ENCODE measurements at places on chromosomes 3 and 15.

GRCh38 chr15:74426404-74427281 is 7.1 kb downstream of the SEMA7A start:
- DNase-seq = no peak

- no peak for DNase-seq
These were observed 2.3 kb downstream of the EOGT start for GRCh38 chr3:69011096-69011730.

- DNase-seq = no peak
These were observed 51.7 kb downstream of the CASR start for GRCh38 chr3:122235147-122235546.

DNA sequence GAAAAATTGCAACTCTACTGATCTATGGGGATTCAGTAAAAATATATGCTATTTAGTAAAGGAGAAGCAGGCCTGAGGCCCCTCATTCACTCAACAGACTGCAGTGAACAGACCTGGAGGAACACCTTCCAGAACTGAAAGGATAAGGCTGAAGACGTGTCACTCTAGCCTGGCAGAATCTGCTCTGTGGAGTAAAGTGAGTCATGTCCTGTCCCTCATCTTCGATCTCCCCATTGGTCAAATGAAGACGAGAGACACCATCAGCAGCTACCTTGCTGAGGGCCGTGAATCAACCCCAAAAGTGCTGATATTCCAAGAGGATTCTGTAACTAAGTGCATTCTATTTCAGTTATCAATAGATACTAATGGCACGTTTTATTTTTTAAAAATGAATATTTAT is 359.7 kb downstream of the FGF12 start:
- DNase-seq = no peak

- peak; percentile 57 for DNase-seq
These were observed at the start of gene ST8SIA2 for GRCh38 chr15:92393071-92393979. Gene ST8SIA2 (plus strand): TSS chr15:92393881. CDS start chr15:92394065, 184 bp downstream.

DNA sequence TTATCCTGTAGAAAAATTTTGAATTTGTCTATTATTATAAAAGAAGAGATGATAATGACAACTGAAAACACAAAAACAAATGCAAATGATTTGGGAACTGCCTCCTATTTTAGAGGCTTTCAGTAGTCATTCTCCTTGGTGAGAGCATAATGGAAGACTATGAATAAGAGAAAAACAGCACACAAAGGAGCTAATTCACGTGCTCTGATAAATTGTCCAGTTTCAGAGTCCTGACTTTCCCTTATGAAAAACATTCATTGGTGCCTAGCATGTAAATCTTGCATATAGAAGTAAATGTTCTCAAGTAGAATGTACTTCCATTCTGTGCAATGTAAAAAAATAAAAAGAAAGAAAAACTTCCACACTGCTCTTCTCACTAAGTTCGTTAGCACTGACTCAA is 206.1 kb downstream of the IL5RA start:
- no peak for DNase-seq

DNA sequence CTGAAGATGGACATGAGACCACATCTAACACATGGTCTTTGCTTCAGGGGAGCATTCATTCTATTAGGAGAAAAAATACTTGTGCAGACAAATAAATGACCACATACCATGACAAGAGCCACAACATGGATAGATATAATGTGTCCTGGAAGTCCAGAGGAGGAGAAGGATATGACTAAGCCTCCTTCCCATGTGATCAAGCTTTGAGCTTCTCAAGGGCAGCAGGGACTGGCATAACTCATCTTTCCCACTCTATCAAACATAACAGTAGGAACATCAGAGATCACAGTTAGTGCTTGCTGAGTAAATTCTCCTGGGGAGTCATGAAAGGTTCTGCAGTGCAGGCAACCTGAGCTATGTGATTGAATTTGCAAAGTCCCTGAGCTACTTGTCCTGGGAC is 86.0 kb upstream of the LPP start:
- DNase-seq = peak; percentile 74

GRCh38 chr3:160629491-160629890 is 47.5 kb upstream of the ARL14 start:
- no peak for DNase-seq

DNA sequence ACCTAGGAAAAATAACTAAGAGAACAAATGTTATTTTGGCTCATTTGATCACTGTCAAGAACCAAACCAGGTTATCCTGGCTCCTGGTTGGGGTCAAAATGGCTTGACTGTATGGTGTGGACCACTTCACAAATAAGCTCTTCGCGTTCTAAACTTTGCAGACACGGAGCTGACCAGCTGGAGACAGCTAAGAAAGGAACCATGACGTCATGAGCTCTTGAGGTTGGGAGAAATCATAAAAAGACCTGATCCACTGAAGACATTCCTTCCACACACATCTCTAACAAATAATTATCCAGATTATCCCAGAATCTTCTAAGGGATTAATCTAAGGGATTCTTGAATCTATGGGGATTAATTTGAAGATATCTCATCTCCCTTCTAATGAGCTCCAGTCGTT is 321.5 kb upstream of the IGF1R start:
- no peak for DNase-seq

DNA sequence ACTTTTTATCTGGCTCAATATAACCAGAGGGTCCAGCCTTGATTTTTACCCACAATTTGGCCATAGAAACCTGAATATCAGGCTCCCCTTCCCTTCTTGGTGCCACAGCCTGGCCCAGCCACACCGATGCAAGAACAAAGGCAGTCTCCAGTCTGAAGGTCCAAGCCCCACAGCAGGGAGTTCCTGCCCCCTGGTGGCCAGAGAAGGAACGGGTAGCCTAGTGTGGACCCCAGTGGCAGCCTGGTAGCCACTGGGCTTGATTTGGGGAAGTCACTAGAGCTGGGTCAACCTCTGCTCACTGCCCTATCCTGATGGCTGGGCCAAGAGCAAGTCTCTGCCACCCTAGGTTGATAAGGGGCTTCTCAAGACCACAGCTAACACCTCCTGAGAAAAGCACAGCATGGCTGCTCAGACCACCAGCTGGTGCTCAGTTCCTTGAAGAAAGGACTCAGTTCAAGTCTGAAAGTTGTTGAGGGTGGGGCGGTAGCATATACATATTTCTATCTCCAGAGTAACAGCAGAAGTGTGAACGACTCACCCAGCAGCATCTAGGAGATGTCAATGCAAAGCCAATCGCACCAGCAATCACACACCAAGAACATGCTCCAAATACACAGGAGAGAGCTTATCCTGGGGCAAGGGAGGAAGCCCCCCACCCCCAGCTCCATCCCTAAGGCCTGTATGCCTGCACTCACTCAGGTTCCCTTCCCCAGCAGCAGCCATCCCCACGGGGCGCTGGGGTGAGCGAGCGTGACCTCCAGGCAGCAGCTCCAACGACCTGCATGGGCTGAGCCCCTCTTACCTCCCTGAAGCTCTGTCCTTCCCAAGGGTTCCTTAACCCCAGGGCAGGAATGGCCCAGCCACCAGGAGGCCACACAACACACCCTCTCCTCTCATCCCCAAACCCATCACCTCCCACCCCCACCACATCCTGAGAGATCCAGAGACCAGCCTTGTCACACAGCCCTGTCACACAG is 7.6 kb downstream of the PFKFB4 start:
- DNase-seq = peak; percentile 84

DNA sequence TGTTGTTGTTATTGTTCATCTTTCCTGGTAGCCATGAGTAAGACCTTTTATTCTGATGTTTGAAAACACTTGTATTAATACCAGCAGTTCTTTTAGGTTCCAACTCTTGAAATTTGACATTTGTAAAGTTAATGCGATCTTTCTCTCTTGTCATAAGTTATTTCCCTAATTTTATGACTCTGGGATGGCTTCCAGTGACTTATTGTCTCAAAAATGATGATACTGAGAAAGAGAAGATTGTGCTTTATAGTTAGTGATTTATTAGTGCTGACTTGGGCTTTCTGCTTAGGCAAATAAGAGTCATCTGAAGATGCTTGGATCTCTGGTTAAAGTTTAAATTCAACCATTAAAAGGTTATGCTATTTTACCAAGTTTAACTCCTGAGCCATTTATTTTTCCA is 715.2 kb downstream of the GRM7 start:
- no peak for DNase-seq

DNA sequence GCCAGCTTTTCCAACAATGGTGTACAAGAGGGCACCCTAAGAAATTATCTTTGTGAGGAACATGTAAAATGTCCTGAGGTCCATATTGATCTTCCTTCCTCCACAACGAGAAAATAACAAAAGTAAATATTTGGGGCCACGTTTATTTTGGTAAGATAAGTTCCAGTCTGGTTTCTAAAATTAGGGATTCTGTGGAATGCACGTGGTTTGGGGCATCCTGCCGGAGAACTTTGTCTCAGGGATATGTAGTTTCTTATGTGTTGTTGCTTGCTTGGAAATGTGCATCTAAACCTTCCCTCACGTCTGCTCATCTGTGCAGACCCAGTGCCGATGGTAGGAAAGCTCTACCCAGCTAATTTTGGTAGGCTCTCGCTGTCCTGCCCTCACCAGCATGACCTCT is 62.8 kb downstream of the CTDSPL start:
- no peak for DNase-seq

- no peak for DNase-seq
These were observed 6.0 kb downstream of the PRC1 start for GRCh38 chr15:90988296-90988695.

- no peak for DNase-seq
These were observed 6.8 kb upstream of the TRH start for GRCh38 chr3:129967761-129968160.

GRCh38 chr15:96687388-96688107 is 357.0 kb downstream of the NR2F2 start:
- no peak for DNase-seq

DNA sequence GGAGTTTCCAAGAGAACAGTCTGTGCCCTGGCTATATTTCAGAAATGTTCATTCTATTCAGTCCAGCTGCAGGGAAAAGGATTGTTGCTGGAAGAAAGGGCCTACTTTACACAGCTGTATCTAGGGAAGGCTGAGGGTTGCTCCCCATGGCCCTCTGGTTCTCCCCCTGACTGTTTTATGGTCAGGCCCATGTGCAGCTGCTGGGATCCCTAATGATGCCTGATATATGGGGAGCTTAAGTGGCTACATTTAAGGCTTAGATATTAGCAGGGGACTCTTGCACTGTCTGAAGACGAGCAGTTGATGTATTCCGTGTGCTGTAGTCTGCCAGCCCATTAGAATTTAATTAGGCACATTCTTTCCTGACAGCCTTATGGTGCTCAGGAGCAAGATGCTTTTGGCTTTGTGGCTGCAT is 72.0 kb downstream of the FAM43A start:
- DNase-seq = no peak

- DNase-seq = peak; percentile 90
These were observed 57.6 kb upstream of the NR2E3 start for GRCh38 chr15:71752604-71753289.

GRCh38 chr3:155741603-155742002 is 3.3 kb downstream of the PLCH1 start:
- DNase-seq = no peak

DNA sequence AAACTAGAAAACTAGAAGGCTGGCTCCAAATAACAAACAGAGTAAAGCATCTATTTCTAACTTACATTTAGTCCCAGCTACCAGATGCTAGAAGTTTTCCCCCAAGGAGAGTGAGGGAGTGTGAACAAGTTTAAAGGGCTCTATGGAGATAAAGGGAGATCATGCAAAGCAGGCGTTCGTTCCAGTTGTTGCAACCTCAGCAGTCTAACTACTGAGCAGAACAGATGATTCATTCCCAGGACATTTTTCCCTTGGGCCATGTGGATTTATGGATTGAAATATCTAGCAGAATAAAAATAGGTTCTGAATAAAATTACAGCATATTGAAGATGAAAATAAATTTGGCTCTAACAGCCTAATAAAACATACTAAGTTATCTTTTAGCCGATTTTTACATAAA is 154.8 kb upstream of the TTC14 start:
- DNase-seq = no peak

DNA sequence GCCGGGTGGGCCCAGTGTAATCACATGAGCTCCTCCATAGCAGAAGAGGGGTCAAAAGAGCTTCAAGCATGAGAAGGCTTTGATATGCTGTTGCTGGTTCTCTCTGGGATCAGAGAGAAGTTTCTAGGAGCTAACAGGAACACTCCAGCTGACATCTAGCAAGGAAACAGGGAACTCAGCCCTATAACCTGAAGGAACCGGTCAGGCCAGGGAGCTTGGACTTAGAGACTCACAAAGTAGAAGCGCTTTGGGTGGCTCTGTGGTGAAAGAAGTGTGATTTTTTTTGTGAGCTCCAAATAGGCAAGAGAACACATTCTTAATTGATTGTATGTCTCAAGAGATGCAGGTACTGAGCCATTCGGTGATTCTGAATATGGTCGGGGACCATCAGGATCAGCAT is 26.2 kb upstream of the EPHB1 start:
- DNase-seq = no peak

DNA sequence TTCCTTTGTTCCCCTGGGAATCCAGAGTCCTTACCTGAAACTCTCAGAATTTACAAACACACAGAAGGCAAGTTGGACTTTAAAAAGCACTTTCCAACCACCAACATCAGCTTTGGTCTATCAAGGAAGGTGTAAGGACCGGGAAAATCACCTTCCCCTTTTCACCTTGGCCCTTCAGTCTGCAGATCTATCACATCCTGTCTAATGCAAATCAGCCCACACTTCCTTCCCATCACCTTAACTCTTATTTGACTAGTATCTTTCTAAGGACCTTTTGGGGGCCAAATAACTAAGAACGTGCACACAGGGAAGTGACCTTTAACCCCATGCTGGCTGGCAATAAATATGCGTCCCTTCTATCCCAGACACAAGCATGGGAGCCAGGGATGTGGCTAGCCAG is 320.6 kb downstream of the ARRDC4 start:
- DNase-seq = no peak

- peak; percentile 13 for DNase-seq
These were observed 495.0 kb downstream of the NLGN1 start for GRCh38 chr3:173892547-173892946.

- no peak for DNase-seq
These were observed 4.2 kb downstream of the PTPN23 start for GRCh38 chr3:47385007-47385406.

DNA sequence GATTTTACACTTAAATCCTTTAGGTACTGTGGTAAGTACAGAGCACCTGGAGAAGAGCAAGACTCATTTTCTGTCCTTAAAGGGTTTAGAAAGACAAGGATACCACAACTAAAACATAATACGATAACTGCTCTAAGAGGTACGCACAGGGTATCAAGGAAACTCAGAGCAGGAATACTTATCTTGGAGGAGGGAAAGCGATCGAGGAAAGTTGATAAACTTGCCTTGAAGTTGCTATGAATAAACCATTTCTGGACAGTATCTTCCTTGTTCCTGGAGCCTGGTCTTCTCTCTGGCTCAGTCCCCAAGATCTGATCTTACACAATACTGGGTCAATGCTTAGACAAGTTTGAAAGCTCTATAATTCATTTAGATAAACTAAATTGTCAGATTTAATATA is 17.6 kb upstream of the GATM start:
- no peak for DNase-seq

DNA sequence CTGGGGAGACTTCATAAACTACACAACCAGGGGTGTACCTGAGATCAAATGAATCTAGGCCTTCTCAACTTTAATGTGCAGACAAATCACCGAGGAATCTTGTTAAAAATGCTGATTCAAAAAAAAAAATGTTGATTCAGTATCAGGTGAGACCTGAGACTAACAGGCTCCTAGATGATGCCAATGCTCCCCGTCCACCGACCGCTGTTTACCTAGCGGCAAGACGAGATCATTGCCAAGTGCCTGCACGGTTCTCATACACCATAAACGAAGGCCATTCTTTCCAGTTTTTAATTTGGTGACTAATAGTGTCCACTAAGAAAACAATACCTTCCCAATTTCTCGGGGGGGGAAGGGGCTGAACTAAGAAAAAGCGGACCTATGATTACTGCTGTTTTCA is 2.5 kb upstream of the FSIP1 start:
- no peak for DNase-seq

All from AG08395 (cell line).